ENCODE measurements at places on chromosomes 7 and 10.
A peak's percentile ranks its signal among the peaks of the same experiment; 100 is the strongest.

DNA sequence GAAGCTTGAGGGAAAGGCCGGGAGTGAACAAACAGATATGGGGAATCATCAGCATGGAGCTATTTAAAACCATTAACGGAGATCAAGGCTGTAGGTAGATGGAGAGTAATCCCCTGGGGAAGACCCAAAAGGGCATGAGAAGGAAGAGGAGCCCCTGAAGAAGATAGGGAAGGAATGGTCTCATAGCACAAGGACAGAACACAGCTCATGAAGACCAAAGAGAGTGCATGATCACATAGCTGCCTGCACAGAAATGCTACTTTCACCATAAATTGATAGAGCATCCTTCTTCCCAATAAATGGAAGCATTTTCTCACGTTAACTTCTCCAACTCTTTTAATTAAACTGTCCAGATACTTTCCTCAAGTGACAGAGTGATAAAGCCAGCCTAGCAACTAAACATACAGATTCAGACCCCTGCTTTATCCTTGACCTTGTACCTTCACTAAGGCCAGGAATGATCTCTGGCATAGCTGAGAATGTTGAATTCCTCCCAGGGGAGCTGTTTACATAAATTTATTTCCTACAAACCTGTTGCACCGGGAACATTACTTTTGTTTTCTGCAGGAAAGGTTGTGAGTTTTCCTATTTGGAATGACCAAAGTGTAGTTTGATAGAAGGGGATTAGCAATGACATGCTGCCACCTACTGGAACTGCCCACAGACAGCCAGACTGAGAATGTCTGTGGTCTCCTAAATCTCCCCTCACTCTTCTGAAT, 110.8 kb upstream of the LRGUK start:
- DNase-seq: no peak

DNA sequence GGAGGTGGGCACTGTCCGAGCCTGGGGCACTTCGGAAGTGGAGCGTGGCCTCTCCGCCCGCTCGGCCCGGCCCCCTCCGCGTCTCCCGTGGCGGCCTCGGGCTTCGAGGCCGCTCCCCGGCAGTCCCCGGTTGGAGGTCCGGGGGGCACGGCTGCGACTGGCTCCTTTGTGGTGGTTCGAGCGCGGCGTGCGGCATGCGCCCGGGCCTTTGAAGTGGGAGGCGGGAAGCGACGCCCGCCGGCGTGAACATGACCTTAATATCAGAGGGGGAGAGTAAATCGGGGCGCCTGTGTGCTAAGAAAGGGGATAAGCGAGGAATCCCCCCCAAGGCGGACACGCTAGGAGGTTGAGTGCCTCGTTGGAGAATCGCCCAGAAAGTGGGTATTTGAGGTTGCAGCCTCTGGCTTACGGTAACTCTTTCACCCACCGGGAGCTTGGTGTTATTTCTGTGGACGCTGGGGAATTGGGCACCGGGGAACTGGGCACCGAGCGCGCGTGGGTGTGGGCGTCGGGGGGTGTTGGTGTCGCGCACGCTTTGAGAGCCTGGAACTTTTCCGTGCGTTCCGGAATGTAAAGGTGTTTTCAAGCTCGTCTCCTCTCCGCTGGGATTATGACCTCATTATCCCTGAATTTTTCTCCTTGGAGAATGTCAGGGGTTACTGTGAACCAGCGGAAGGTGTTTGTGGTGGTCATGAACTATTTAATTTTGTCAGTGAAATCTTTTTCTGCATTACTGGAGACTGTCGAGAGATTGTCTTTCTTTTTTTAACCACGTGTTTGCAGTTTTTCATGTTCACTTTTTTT, 660 bp downstream of the SUV39H2 start:
- peak; percentile 14 for DNase-seq

DNA sequence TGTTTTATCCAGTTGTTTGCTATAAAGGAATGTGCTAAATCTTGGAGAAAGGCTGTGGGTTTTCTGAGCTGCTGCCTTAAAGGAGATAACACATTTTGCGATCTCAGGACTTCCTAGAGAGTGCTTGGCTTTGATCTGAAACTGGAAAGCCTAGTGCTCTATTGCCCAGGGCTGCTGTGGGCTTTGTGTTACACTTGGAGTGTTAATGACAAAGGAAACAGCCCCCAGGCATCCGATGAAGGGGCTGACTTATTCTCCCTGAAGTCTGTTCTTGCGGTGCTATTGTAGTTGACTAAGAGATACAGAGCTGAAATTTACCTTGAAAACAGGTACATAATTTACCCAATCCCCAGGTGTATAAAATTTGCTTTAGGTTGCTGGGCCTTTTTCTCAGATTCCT, 74.5 kb downstream of the SND1 start:
- DNase-seq: no peak

DNA sequence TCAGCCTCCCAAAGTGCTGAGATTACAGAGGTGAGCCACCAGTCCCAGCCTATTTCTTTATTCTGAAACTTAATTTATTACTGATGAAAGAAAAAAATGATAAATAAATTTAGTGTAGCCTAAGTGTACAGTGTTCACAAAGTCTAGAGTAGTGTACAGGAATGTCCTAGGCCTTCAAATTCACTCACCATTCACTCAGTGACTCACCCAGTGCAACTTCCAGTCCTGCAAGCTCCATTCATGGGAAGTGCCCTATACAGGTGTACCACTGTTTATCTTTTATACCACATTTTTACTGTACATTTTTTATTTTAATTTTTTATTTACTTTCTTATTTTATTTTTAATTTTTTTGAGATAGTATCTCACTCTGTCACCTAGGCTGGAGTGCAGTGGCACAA, 12.2 kb downstream of the MRLN start:
- no peak for DNase-seq

- no peak for DNase-seq
Observed at GRCh38 chr10:49081547-49082275, 33.6 kb downstream of the VSTM4 start.

- no peak for DNase-seq
Observed at GRCh38 chr7:81527651-81528050, 242.2 kb downstream of the HGF start.

- DNase-seq: no peak
Observed at GRCh38 chr10:132458071-132458585, 61.1 kb downstream of the PWWP2B start.

- no peak for DNase-seq
Observed at GRCh38 chr10:108409306-108409705, 1244.8 kb upstream of the SORCS1 start.

DNA sequence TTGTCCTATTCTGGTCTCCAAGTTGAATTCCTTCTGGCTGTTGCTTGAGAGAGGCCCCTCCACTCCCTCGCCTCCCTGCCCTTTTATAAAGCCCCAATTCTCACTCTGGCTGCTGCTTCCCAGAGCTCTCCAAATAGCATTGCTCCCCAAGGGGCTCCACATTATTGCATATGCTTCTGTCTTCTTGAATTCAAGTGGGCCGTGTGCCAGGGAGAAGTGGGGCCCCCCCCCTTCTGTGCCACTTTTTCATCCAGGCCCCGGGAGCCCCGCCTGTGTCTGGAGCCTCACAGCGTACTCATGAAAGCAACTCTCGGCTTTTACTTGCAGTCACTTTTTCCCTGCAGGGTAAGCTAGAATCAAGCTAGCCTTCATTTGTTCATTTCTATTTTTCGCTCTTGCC, 265.1 kb downstream of the CCSER2 start:
- no peak for DNase-seq

DNA sequence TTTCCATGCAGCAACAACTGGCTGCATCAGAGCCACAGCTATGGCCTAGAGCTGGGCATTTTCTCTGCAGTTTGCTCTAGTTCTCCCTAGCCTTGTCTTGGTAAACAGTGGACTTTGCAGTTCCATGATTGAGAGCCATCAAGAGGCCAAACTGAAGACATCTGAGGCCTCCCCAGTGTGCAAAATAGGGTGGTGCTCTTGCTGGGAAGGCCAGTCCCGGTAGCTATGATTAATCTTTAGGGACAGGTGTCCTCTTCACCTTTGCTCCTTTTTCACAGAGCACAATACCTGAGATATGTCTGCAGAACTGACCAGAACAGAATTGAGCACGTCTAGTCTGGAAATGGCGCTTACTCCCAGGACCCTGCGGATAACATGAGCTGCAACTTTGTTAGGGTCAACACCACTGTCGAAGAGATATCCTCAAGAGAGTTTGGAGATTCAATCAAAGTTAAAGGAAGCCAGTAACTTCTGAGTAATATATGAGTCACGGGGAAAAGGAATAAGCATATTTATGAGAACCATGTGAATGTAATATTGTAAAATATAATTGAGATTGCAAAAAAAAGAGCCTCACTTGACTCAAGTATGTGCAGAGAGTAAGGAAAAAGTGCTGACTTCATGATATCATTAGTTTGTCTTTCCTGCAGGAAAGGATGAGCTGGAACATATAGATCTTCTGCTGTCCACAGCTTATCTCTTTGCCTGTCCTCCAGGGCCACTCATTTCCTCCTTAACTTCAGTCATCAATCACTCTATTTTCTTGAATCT, 76.7 kb downstream of the ANK3 start:
- DNase-seq: no peak

DNA sequence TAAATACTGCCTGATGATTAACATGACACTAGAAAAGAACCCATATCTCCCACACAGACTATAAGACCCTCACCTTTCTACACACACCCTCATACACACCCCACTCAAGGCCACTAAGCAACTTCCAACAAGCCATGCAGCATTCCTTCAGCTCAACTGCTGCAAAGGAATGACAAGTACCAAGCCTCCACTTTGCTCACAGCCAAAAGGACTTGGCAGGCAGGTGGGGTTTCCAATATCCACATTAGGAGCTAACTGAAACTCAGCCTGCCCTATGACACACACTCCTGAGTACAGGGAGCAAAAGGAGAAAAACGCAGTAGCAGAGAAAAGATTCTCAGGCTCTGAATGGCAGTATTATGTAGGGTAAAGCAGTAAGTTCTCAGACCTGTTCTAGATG, 13.4 kb downstream of the USP54 start:
- no peak for DNase-seq

DNA sequence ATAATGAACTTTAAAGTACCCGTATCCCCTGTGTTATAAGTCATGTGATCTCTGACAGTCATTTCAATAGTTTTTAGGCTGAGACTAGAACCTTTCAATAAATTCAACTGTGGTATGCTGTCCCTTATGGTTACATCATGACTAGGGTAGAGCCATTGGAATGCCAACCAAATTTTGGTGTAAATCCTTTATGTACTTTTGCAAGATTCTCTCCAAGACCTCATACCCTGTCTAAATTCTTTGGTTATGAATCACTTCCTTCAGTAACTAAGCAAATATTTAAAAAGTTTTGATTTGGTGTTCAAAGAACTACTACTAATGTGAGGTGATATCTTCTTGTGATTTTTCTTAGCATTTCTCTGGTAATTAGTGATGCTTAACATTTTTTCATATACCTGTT, 20.8 kb upstream of the OR6B1 start:
- no peak for DNase-seq

DNA sequence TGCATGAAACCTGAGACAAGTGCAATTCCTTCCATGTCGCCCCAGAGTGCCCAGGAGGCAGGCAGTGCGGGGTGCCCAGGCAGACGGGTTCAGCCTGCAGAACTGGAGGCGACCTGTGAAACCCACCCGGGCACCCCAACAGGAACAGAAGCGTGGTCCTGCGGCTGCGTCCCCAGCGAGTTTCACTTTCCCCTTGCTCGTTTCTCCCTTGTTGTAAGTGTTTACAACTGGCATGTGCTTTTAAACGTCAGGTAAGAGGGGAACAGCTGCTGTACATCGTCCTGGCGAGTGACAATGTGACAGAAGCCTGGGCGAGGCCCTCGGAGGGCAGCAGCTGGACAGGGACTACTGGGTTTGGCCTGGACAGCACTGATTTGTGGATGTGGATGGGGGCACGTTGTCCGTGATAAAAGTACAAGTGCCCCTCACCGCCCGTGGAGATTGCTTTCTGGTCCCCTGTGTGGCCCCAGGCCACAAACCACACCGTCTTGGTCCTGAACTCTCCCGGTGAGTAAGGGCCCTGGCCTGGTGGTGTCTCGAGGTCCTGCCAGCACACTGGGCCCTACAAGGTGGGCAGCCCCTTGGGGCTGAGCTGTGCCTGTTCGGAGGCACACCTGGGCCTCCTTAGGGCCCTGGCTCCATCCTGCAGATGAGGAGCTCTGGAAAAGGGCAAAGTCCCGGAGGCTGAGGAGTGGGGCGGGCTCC, 4.0 kb downstream of the VENTX start:
- no peak for DNase-seq
